COLO829 (cell line): ENCODE measurements at places on chromosomes 6 and 20.
A peak's percentile ranks its signal among the peaks of the same experiment; 100 is the strongest.

GRCh38 chr20:58389324-58389967 lies 417 bp downstream of the VAPB start:
- DNase-seq, result no peak

GRCh38 chr6:33566182-33567084 lies 13.6 kb downstream of the BAK1 start:
- no peak for DNase-seq

DNA sequence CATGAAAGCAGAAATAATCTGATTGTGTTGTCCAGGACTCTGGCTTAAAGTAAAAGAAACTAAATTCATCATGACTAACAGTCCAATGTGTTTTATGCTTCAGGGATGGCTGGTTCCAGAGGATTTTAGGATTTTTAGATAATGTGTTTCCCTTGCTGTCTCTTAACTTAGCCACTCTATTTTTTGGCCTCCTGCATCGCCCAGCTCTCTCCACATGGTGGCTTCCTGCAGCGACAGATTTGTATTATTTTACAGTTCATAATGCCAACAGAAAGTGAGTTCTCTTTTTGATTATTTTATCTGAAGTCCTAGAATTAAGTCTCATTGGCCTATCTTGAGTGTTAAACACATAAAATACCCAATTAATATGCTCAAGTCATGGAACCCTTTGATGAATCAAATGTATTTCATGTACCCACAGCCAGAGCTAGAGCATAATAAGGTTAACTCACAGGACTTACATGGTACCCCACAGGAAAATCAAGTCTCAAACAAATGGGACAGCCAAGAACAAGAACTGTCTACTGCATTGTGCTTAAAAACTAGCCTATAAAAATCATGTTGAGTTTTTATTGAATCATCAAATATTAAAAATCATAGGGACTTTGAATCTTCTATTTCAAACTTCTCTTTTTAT lies 582.5 kb downstream of the DOK5 start:
- no peak for DNase-seq

DNA sequence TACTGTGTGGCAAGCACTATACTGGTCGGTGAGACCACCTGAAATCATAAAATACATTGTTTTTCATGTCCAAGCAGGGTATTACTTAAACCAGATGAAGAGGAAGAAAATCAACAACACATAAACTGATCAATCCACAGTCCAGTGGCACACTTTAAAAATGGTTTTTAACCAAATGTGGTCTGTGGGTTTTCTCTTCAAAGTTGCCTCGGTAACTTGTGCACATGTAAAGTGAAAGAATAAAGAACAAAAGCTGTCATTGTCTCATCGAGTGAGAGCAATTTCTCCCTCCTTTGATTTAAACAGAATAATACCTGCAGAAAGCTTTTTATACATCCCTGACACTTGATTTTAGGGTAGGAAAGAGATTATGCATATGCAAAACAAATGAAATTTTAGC lies 3.7 kb downstream of the FLRT3 start:
- DNase-seq, result peak; percentile 29

- no peak for DNase-seq
Observed at GRCh38 chr20:20992277-20992676, 113.9 kb downstream of the LINC00237 start.

GRCh38 chr20:62768551-62769287 lies 27.6 kb upstream of the MRGBP start:
- DNase-seq, result no peak
